ENCODE measurements at places on chromosomes 4 and X. TPM values are rescaled to one million over a fixed set of nuclear protein-coding genes. Genes with fewer than 3 reads are reported as not detected.

PSAPL1 gene
- not detected for polyA plus RNA-seq

LPAR4 gene
- 53.4 TPM for polyA plus RNA-seq

ZCCHC18 gene
- 1.9 TPM for polyA plus RNA-seq

- DNase-seq, result no peak
These were observed 18.8 kb downstream of the LDOC1 start for GRCh38 chrX:141158084-141158483.

DNA sequence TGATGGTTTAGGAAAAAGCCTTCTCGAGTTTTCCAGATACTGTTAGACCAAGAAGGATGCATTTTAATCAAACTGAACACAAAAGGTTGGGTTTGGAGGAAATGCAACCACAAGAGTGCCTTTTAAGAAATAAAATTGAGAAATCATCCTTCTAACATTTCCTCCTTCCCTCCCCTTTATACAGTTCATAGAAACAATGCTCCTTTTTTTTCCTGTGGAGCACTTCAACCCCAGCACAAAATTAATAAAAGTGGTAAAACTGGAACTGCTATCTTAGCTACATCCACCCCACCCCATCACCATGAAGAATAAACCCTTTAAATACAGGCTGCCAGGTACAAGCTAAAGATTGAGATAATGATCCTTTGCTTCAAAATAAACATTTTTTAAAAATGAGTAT is 211.1 kb downstream of the RELL1 start:
- DNase-seq, result no peak

DNA sequence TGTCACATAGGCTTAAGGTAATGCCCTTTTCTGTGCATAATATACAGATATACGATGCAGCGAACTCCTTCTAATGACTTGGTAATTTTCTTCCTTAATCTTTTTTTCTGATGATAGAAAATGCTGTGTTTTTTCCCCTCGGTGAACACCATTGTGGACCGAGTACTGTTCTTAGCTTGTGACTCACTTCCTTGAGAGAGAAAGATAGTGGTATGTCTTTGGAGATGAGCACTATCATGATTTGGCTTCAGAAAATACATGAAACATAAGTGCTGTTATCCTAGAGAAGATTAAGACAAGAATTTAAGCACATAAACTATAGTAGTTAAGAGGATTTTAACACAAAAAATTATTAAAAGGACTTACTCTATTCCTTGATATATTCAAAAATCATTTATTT is 63.9 kb downstream of the RS1 start:
- no peak for DNase-seq
